ENCODE measurements at places on chromosomes 11 and 22.

- no peak for DNase-seq
Observed at GRCh38 chr11:134589129-134589528, 177.1 kb upstream of the B3GAT1 start.

GRCh38 chr11:46279126-46280099 lies 2.0 kb downstream of the CREB3L1 start:
- DNase-seq: no peak

DNA sequence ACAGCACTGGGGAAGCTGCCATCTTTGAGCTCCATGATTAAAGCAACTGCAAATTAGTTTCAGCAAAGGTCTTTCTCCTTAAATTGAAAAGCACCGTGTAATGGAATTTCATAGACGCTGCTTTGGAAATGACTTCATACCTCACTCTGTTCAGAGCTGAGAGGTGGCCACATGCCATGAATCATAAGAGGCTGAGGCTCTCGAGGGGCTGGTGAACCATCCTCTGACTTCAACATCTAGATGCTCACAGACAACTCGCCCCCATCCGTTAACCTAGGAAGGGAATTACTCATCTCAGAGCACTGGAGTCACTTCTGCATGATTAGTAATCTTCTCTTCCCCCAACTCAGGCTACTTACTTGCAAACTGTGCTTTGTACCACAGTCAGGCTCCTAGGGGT lies 122.3 kb downstream of the RCN1 start:
- DNase-seq: peak; percentile 42

DNA sequence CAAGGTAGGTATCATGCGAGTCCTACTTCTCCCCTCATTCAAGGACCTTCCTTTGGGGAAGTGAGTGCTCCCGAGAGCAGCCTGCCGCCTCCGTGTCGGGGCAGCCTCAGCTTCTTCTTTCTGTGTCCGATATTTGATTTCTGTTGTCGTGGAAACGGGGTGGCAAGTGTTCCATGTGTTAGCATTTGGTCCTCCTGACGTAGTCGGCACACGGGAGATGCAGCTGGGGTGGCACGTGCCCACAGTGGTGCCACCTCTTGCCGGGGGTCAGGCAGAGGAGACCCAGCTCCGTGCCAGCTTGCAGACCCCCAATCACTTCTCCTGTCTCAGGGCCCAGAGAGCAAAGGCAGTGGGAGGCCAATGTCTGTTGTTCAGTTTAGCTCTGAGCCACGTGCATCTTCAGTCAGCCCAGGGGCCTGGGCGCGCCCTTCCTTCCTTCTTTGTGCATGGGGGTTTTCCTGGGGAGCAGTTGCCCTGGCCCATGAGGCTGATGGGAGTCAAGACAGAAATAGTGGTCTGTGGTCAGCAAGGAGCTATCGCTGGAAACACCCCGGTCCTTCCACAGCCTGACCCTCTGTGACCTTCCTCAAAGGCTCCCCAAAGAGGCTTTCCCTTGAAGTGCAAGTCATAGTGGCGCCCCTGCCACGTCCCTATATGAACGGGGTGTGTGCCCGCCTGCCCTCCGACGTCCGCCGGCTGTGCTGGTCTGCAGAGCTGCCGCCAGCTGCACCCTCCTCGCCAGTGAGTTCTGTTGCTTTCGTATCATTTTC lies 44.5 kb downstream of the PARVB start:
- DNase-seq: no peak

GRCh38 chr11:208181-208916 lies 841 bp downstream of the RIC8A start:
- peak; percentile 90 for DNase-seq

DNA sequence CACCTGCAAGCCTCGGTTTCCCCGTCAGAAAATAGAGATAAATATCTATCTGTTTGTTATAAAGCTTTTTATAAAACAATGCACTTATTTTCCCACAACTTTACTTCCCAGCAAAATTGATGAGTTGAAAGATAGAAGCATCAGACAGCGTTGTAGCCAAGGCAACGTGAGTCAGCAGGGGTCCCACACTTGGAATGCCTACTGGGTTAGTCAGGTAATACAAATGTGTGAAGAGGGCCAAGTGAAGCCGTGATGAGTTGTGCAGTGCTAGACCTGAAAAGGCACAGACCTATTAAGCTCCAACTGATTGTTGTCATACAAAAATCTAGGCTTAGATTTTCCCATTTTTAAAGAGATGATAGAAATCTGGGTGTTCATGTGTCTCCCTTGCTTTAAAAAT lies 118.7 kb downstream of the PGR start:
- DNase-seq: no peak

DNA sequence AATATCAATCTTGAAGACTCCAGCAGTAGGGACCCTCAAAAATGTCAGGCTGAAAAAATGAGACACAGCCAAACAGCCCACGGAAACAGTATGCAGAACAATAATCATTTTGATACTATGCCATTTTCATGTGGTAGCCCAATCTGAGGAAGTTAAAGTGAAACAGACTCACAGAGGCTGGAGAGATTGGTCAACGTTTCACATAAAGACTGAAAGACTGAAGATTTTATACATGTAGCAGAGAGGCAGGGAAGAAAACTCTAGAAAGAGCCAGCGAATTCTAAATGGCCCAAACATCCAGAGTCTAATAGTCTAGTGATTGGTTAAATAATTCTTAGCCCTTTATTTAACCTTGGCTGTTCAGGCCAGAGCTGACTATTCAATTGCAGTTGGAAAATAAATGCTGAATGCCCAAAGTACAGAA lies 49.4 kb downstream of the MAML2 start:
- no peak for DNase-seq

- DNase-seq: no peak
Observed at GRCh38 chr22:17675584-17675983, 37.0 kb downstream of the BCL2L13 start.

DNA sequence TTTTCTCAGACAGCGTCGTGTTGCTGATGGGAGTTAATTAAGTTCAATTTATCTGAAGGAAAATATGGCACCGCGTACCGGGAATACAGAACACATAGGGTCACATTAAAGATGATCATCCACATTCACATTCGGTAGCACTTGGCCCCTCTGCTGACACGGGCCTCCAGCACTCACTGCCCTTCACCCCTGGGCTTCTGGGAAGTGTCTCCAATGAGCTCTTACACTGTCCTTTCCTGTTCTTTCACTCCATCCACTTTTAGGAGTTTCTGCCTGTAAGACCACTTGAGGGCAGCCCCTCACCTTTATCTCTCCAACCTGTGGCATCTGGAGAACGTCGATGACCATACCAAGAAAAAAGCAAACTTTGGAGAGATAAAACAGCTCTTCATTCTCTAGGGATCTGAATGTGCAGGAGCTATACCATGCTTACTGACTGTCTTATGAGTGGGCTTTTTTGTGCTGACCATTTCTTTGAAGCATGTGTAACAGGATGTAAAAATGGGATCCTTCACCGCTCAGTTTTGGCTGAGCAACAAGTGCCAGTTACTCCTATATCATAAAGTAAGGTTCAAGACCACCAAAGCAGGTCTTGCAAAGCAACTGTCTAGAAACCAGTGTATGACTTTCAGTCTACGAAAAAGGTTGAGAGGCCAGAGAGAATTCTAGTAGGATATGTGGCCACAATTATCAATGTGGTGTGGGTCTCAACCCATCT lies 1.1 kb upstream of the SERGEF start:
- no peak for DNase-seq

- no peak for DNase-seq
Observed at GRCh38 chr11:110715541-110715940, 3.3 kb upstream of the ARHGAP20 start.

DNA sequence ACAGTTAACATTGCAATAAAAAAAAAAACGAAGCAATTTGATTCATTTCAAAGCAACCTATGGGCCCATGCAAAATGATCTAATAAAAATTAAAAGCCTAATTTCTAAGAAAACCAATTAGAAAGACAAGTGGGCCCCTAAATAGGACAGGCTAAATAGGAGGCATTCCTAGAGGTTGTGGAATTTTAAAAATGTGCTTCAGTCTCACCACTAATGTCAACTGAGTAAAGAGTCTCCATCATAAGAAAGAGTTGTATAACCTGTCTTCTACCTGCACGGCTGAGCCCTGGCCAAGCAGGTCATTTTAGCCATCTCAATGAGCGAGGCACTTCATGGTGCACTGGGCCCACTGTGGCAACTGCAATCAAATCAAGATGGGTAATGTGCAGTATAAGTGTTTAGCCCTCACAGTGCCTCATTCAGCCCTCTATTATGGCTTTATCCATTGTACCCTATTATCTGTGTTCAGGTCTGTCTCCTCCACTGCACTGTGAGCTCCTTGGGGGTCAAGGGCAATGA lies 76.4 kb downstream of the PRSS23 start:
- no peak for DNase-seq

DNA sequence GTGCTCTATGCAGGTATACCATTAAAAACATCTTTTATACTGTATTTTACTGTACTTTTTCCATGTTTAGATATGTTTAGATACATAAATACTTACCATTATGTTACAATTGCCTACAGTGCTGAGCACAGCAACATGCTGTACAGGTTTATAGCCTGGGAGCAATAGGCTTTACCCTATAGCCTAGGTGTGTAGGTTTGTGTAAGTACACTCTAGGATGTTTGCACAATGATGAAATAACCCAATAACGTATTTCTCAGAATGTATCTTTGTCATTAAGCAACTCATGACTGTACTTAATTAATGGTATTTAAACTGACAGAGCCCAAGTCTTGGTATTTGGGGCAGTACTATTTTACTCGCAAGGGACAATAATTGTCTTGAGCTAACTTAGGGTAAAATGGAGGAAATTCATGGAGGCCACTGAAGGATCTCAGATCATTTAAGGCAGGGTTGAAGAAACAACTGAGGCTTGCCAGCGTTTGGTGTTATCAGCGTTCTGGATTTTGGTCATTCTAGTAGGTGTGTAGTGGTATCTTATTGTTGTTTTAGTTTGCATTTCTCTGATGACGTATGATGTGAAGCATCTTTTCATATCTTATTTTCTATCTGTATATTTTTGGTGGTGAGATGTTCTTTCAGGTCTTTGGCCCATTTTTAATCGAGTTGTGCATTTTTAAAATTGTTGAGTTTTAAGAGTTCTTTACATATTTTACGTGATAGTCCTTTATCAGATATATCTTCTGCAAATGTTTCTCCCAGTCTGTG lies 42.4 kb downstream of the ADAMTS15 start:
- DNase-seq: no peak

GRCh38 chr22:46023558-46023981 lies 46.6 kb upstream of the WNT7B start:
- DNase-seq: no peak

DNA sequence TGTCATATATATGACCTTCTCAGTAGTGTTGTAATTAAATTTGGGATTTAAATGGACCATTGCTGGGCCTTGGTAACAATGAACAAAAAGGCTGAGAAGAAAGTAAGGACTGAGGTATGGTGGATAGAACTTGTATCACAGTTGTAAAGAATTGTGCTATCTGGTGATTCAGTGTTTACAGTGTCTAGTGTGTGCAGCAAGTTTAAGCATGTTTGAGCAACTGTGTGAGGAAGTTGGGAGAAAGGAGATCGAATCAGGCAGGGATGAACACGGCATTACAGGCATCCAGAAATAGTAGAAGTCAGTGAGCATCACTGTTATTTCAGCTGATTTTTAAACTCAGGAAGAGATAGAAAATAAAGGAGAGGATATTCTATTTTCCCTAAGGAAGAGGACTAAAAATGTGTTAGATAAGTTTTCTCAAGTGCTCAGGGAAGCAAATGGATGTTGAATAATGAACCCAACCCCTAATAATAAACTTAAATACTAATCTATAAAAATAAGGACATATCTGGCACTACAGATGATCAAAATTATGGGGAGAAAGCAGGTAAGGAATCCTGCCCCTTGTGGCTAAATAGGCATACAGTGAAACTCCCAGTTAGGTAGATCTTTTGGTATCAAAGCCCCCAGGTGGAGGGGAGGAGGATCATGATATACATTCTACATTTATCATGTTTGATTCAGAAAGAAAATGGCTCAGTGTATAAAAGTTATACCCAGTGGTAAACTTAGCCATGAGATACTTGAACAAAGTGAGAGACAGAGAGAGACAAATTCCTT lies 361.0 kb upstream of the ANO3 start:
- DNase-seq: no peak

DNA sequence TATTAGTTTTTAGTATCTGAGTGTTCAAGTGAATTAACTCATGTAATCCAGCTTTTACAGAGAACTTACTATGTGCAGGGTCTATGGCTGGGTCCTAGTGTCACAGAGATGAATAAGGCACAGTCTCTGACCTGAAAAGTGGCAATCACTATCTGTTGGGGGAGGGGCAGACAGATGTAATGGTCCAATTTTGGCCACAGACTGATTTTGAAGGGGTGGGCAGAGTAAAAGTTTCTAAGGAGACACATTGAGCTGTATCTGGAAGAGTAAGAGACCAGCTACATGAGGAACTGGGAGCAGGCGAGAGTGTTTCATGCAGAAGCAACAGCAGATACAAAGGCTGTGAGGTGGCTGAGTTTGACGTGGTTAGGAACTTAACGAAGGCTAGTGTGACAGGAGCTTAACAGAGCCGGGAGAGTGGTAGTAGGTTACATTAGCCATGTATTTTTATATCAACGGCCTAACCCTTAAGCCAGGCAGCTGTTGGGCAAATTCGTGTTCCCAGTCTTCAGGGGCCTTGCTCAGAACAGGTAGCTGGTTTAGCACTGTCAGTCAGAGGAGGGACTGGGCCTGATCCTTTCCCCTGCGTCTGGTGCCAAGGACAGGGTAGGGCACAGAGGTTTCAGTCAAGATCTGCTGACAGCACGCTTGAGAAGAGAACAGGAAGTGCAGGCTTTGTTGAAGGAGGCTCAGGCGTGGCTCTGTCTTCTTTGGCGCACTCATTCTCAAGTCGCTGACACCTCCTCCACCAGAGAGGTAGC lies 1.4 kb upstream of the STIM1 start:
- DNase-seq: peak; percentile 83

GRCh38 chr11:81888391-81888790 lies 845.3 kb downstream of the FAM181B start:
- no peak for DNase-seq

DNA sequence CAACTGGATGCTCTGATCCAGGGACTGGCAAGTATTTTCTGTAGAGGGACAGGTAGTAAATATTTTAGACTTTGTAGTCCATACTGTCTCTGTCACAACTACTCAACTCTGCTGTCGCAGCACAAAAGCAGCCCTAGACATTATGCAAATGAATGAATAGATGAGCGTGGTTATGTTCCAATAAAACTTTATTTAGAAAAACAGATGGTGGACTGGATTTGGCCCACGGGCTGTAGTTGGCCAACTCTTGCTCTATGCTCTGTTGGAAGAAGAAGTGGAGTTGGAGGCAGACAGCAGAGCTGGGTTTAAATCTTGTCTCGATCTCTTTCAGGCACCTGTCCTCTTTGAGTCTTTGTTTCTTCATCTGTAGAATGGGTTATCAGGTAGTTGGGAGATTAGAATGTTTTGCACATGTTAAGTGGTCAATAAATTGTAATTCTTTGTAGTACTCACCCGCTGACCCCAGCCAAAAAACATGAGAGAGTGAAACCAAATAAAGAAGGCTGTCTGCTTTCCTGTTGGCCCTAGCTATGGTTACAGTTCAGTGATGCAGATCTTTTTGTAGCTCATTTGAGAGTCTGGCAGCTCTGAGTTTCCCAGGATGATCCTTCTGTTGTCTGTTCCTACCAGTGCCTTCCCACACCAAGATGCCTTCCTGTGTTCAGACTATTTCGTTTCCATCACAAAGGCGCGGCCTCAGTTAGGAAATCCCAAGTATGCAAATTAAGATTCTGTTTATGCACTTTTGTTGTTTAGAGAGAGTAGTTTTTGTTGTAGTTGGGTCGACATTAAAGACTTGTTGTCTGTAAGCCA lies 198.1 kb upstream of the SEZ6L start:
- DNase-seq: no peak
